ENCODE measurements at places on chromosomes 6 and 20.
A peak's percentile ranks its signal among the peaks of the same experiment; 100 is the strongest.

GRCh38 chr20:43938017-43938655 lies 23.5 kb downstream of the TOX2 start:
- DNase-seq: no peak

GRCh38 chr6:46347669-46348068 lies 143.6 kb downstream of the RCAN2 start:
- no peak for DNase-seq

DNA sequence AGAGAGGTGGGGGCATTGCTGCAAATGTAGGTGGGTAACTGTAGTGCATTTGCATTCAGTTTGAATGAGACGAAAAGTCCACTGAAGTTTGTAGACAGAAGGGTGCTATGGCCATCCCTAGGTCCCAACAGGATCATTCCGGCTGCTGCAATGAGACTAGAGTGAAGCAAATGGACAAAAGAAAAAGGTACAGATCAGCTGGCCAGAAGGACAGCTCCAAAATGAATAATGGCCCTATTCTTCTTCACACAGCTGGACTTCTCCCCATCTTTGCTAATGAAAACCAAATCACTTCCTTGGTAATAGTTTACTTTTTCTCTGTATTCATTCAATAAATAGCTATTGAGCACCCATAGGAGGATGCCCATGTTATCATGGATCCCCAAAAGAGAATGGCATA lies 56.4 kb upstream of the TPD52L1 start:
- no peak for DNase-seq

DNA sequence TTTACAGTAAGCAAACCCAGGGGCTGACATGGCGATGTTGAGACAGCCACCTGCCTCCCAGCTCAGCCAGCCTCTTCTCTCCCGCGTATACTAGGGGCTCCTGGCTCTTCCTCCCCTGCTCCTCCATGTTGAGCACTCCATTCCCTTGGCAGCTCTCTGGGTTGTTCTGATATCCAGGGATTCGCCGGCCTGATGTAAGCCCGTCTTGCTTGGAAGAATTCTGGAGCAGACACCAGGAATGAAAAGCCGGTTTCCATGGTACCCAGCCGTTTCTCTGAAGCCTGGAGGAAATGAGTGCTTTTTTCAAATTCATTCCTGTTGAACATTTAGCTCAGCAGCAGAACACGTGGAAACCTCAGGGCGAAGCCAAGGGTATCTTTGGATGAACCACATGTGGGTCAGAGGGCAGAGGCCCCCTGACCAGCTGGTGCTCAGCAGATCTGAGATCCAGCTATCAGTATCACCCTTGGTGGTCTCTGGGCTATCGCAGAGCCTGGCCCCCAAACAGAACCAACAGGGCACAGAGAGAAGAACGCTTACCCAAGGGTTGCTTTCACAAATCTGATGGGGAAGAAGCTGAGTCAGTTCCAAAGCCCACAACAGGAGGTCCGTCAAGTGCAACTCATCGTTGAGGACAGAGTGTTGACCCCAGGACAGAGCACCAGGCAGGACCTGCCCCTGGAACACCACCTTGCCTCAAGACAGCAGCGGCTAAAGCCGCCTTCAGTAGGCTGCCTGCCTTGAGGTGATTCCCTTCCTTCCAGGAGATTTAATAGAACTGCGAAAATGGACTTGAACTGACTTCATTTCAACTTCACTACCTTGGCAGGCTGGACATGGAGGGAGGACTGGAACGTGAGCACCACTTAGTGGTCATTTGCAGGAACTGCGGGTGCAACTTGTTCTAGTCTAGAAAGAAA lies 96.1 kb upstream of the RIN2 start:
- DNase-seq: peak; percentile 57

GRCh38 chr6:152572338-152573088 lies 64.6 kb downstream of the SYNE1 start:
- no peak for DNase-seq
